GM13977 (cell line): ENCODE measurements at places on chromosomes 13 and 19.

DNA sequence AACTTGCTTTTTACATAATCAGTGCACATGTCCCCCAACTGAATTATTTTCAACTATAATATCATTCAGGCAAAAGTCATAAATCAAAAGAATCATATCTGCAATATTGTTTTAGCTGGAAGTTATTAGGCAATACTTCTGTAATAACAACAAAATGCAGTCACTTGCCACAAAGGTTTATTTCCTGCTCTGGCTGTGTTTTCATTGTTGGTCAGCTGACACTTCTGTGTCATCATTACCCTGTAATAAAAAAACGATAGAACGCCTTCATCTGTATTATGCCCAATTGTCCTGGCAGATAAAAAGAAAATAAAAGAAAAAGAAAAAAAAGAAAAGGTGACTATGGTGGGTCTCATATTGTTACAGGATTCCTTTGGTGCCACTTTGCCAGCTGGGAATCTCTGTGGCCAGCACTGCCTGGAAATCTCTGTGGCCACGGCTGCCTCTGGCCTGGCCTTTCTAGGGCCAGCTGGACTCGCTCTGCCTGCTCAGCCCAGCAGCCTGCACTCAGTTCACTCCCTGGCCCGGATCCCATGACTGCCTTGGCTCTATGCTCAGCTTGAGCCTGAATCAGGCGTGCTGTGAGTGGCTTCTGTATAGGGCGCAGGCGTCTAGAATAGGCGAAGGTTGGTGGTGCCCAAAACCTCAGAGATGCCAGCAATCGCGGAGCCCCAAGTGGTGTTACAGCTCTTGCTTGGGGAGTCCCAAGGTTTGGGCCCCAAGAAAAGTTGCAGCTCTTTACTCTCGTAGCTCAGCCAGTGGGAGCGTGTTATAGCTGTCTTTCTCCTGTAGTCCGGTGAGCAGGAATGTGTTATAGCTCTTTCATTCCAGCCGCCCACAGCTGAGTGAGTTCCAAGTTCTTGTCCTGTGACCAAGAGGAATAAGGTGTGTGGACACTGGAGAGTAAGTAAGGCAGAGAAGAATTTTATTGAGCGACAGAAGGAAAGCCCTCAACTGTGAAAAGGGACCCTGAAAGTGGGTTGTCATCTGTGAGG, 1227.1 kb downstream of the SLITRK1 start:
- DNase-seq: no peak

DNA sequence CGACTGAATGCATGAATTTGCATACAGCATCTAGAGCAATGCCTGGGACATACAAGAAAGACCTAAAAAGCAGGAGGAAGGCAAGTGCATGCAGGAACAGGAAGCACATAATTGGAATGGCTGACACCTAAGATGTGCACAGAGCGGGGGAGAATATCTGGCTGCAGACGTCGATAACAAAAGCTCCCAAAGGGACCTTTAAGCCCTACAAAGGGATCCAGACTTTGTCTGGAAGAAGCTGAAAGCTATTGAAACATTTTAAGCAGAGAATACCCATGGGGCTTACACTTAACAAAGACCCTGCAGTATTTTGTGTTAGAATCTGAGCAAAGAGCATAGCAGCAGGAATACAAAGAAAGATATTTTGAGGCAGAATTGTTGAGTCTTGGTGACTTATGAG, 107.4 kb upstream of the CLDN10 start:
- no peak for DNase-seq

DNA sequence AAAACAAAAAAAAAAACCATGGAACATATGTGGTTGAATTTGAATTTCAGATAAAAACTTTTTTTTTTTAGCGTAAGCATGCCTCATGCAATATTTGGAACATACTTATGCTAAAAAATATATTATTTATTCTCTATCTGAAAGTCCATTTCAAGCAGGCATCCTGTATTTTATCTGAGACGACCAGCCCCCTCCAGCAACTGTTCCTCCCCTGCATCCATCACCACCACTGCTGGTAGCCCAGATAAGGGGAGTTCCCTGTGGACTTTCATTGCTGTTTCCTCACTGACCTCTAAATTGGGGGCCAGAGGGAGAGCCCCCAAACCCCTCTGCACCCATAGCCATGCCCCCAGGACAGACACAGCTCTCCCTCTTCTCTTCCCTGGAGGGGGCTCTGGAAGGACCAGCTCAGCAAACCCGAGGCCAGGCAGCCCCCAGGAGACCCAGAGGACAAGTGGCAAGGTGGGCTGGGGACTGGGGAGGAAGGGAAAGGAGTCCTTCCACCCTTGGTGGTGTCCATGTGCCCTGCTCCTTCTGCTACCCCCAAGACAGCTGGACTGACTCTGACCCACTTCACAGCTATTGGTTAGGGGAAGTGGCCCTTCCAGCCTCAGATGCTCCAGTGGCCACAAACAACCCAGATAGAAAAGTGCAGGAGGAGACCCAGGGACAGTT, 6.6 kb upstream of the SIGLEC12 start:
- DNase-seq: no peak

- DNase-seq: no peak
Observed at GRCh38 chr19:17304386-17305215, 1.1 kb upstream of the MRPL34 start.

GRCh38 chr19:58361900-58362271, 665 bp downstream of the ZNF497 start:
- peak; percentile 70 for DNase-seq

GRCh38 chr19:28117143-28117542, 1095.8 kb downstream of the UQCRFS1 start:
- DNase-seq: no peak

GRCh38 chr19:7677669-7678311, 900 bp downstream of the MCEMP1 start:
- DNase-seq: no peak

GRCh38 chr19:4278419-4279266, at the start of gene SHD:
Gene SHD, plus strand, starts transcription at chr19:4279266. Its CDS starts 798 bp downstream, at chr19:4280064.
- no peak for DNase-seq

DNA sequence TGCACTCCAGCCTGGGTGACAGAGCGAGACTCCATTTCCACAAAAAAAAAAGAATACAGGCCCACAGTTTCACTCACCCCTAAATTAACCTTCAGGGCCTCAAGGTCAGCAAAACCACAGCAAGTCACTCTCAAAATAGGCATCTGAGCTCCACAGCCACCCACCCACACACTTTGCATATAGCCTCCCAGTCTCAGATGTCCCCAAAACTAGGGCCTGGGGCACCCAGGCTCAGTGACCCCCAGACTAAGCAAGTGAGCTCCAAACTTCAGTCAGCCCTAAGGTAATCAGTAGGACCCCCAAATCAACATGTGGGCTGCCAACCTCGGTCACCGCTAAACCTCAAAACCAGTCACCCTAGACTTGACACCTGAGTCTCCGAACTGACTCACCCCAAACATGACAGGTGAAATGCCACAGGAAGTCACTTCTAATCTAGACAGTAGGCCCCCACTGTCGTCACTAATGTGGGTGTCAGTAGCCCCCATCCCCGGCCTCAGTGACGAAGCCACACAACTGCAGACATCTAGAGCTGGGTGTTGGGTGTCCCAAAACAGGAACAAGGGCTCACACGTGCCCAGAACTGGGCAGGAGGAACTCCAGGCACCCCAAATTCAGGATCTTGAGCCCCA, 13.9 kb downstream of the RABAC1 start:
- peak; percentile 90 for DNase-seq

DNA sequence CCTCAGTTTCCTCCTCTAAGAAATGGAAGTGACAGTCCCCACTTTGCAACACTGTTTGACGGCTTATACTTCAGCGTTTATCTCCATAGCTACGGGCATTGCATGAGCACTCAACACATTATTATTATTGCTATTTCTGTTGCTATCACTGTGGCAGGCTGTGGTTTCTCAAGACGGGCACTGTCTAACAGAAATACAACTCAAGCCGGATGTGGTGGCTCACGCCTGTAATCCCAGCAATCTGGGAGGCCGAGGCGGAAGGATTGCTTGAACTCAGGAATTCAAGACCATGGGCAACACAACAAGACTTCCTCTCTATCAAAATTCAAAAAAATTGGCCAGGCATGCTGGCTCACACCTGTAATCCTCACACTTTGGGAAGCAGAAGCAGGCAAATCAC, 4.9 kb upstream of the ZSWIM4 start:
- DNase-seq: no peak

DNA sequence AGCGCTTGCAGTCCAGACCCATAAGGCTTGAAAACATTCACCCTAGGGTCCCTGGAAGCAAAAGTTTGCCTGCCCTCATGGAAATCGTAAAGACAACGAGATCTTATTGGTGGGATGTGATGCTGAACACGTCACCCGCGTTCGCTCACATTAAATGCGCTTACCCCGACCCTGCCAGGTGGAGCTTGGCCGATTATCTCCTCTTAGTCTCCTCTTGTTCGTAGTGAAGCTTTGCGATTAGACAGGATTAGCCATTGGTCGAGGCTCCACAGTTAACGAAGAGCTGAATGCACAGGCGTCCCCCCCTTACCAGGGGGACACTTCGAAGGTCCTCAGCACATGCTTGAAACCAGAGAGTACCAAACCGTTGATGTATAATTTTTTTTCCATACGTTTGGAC, 16.0 kb upstream of the KDM4B start:
- no peak for DNase-seq

- DNase-seq: no peak
Observed at GRCh38 chr19:33473653-33474305, 47.8 kb downstream of the PEPD start.

DNA sequence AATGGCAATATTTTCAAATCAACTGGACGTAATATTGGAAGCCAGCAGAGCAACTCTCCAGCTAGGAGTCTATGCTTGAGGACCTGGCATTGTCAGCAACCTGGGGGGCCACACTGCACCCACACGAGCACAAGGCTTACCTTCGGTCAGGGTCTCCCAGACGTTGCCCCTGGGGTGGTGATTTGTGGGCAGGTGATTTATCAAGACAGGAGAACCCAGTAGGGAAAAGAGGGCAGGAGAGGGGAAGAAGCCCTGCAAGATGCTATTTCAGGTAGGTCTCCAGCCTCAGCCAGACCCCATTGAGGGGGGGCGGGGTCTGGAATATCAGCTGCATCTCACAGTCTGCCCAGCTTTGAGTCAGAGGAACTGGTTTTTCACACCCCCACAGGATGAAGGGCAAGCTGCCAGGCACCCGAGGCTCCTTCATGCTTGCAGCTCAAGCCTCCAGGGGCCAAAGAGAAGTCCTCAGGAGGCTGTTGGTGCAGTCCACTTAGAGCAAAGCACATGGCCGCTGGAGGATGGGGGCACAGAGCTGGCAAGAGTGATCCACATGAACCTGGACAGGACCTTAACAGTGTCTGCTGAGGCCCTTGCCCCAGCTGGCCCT, 80.9 kb upstream of the UQCRFS1 start:
- DNase-seq: no peak

GRCh38 chr13:102710261-102710679, 15.4 kb upstream of the METTL21C start:
- no peak for DNase-seq

GRCh38 chr19:39847525-39847924, 1.3 kb upstream of the FBL start:
- no peak for DNase-seq

DNA sequence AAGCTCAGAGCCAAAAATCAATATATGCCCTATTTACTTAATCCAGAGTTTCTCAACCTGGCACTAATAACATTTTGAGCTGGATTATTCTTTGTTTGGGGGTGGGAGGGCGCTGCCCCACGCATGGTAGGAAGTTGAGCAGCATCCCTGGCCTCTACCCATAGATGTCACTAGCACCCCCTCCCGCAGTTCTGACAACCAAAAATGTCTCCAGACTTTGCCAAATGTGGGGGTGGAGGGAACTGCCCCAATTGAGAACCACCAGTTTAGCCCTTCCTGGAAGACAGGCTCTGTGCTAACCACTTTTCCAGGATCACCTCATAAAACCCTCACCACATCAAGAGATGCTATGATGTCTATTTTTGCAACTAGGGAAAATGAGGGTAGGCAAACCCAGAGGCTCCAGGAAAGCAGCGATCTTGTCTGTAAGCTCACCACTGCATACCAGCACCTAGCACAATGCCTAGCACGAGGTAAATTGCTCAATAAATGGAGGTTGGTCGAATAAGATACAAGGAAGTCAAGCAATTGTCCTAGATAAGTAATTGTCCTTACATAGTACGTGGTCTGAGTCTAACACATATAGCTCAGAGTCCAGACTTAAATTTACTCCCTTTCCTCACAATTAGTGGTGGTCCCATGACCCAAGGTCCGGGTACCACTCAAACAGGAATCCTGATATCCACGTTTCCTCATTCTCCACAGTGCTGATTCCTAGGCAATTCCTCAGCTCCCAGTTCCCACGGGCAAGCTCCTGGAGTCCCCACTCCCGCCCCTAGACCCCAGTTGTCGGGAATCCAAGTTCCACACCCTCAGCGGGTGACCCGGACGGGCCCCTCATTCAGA, 892 bp downstream of the TRIR start:
- peak; percentile 79 for DNase-seq

DNA sequence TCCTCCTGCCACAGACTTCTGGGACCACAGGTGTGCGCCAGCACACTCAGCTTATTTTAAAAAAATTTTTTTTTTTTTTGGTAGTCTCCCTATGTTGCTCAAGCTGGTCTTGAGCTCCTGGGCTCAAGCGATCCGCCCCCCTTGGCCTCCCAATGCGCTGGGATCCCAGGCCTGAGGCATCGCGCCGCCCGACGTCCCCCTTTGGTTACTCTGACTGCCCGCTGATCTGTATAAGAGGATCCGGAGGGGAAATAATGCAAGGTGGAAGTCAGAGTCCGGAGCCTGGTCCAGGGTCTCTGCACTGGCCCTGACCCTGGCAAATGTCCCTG, 486 bp upstream of the ZNF805 start:
- no peak for DNase-seq

DNA sequence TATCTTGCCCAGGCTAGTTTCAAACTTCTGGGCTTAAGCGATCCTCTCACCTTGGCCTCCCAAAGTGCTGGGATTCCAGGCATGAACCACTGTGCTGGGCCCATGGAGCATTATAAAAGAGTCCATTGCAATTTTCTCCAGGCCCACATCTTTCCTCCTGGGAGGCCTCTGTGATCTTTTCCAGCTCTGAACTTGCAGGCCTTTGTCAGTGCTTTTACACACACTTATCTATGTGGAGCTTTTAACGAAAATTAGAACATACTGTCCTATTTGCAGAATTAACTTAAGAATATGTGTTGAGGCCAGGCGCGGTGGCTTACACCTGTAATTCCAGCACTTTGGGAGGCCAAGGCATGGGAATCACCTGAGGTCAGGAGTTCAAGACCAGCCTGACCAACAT, 23.9 kb downstream of the TDRD12 start:
- DNase-seq: no peak

GRCh38 chr19:5612891-5613865, 9.4 kb downstream of the SAFB2 start:
- DNase-seq: no peak

DNA sequence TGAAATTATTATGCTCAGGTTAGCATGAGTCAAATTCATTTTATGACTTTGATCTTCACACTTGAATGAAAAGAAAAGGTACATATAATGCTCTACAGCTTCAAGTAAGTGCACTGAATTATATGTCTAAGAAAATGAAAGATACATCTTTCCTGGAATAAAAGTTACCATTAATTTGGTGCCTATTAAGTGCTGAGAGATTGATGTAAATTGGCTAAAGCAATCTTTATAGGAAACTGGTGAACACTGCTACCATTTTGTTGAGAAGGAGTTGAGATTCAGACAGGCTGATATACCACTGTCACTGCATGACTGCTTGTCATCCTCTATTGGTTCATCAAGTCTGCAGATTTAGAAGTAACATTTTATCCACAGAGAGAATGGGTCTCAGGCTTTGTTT, 416.8 kb upstream of the SPRY2 start:
- DNase-seq: no peak

- no peak for DNase-seq
Observed at GRCh38 chr19:40588926-40589569, 12.1 kb upstream of the LTBP4 start.
